ENCODE measurements at places on chromosomes 3 and 15. TPM values are rescaled to one million over a fixed set of nuclear protein-coding genes. Genes with fewer than 3 reads are reported as not detected.
A peak's percentile ranks its signal among the peaks of the same experiment; 100 is the strongest.

- DNase-seq = no peak
- peak overlapping the region; percentile 93 for H3K27ac ChIP-seq
- no peaks in the 10 kb centered on the region for H3K36me3 ChIP-seq
- H3K4me3 ChIP-seq = no peak overlapping the region
Observed at GRCh38 chr15:63449731-63450130, 54.7 kb upstream of the USP3 start.

GRCh38 chr15:60635507-60636352 lies 156.8 kb upstream of the ICE2 start:
- no peaks in the 10 kb centered on the region for H3K4me1 ChIP-seq
- no peak overlapping the region for H3K4me3 ChIP-seq
- DNase-seq = no peak
- H3K36me3 ChIP-seq = no peaks in the 10 kb centered on the region
- no peak overlapping the region for H3K27ac ChIP-seq
- no peaks in the 10 kb centered on the region for H3K27me3 ChIP-seq

DNA sequence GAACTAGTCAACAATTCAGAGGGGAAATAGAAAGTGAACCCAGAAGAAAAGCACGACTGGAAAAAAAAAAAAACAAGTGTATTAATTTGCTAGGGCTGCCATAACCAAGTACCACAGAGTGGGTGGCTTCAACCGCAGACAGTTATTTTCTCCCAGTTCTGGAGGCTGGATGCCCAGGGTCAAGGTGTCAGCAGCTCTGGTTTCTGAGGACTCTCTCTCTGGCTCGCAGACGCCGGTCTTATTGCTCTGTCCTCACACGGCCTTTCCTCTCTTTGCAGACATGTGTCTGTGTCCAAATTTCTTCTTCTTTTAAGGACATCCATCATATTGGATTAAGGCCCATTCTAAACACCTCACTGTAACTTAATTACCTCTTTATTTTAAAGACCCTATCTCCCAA lies 291.8 kb downstream of the XXYLT1 start:
- H3K27me3 ChIP-seq = no peaks in the 10 kb centered on the region
- peaks cover 9% of the 10 kb centered on the region for H3K4me1 ChIP-seq
- no peak overlapping the region for H3K27ac ChIP-seq
- DNase-seq = no peak
- no peaks in the 10 kb centered on the region for H3K36me3 ChIP-seq

GRCh38 chr15:90872486-90873184 lies 4.2 kb downstream of the FURIN start:
- H3K4me3 ChIP-seq = peak overlapping the region; percentile 71
- H3K27me3 ChIP-seq = no peaks in the 10 kb centered on the region
- no peak for DNase-seq
- no peaks in the 10 kb centered on the region for H3K36me3 ChIP-seq

DNA sequence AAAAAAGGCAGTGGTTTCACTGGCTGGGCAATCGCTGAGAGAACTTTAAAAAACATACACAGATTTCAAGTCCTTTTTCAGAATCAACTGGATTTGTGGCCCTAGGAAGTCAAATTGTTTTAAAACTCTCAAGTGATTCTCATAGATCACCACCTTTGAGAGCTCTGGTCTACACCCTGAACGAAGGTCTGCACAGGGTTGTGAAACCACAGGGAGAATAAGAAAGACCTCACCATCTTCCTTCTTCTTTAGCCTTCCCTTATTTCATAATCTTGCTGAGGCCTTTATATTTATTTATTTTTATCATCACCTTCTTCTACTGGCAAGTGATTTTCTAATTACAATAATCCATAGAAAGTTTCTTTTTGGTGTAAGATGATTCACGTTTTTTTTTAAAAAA lies 58.1 kb downstream of the FOXP1 start:
- no peak for DNase-seq
- no peak overlapping the region for H3K4me3 ChIP-seq
- H3K27ac ChIP-seq = peak overlapping the region; percentile 18
- H3K27me3 ChIP-seq = no peaks in the 10 kb centered on the region

GRCh38 chr3:46895204-46895660 lies 17.7 kb downstream of the PTH1R start:
- no peak overlapping the region for H3K27ac ChIP-seq
- H3K4me1 ChIP-seq = peaks cover 5% of the 10 kb centered on the region
- no peak overlapping the region for H3K4me3 ChIP-seq
- DNase-seq = peak; percentile 44
- H3K36me3 ChIP-seq = no peaks in the 10 kb centered on the region
- H3K27me3 ChIP-seq = peaks cover 74% of the 10 kb centered on the region

DNA sequence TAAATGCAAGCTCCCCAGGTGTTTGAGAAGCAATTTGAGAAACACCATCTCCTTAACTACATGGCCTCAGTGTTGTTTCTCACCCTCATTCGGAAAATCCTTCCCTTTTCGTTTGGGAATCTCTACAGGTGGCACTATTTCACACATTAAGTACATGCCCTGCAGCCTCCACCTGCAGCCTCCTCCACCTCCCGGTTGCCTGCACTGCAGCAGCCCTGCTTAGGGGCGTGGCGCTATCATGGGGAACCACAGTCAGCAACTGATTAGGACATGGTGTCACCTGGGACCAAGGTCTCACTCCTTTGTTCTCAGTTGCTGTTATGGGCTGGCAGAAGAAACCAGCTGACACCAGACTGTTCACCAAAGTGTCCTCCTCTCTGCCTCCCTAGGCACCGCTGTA lies 11.7 kb upstream of the ZNF774 start:
- H3K27ac ChIP-seq = no peak overlapping the region
- no peaks in the 10 kb centered on the region for H3K27me3 ChIP-seq
- no peaks in the 10 kb centered on the region for H3K36me3 ChIP-seq
- no peak for DNase-seq

- no peak for DNase-seq
- H3K36me3 ChIP-seq = peaks cover 24% of the 10 kb centered on the region
- no peaks in the 10 kb centered on the region for H3K27me3 ChIP-seq
Observed at GRCh38 chr15:89301304-89302089, 33.1 kb downstream of the POLG start.

GRCh38 chr3:179450901-179451264 lies 387 bp downstream of the GNB4 start:
- H3K4me3 ChIP-seq = peak overlapping the region; percentile 82
- peak overlapping the region; percentile 98 for H3K27ac ChIP-seq
- H3K4me1 ChIP-seq = peaks cover 13% of the 10 kb centered on the region
- H3K36me3 ChIP-seq = no peaks in the 10 kb centered on the region

DNA sequence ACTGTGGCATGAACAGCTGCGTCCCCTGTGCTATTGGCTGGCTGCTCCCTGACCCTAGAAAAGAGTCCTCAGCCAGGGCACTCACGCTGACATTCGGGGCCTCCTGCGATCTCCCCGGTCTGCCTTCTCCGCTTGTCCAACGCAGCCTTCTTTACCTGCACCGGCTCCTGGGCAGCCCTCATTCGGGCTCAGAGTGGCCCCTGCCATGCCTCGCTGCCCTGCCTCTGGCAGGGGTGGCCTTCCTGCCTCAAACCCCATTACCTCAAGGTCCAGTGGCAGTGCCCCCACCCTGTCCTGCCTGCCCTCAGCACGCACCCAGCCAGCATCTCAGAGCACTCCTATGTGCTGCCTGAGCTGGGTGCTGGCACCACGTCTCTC lies 86.5 kb downstream of the TBC1D2B start:
- no peak overlapping the region for H3K27ac ChIP-seq
- no peaks in the 10 kb centered on the region for H3K27me3 ChIP-seq
- H3K4me1 ChIP-seq = peaks cover 11% of the 10 kb centered on the region

GRCh38 chr3:62785384-62785783 lies 89.8 kb downstream of the CADPS start:
- no peak overlapping the region for H3K4me3 ChIP-seq
- H3K4me1 ChIP-seq = no peaks in the 10 kb centered on the region
- no peak overlapping the region for H3K27ac ChIP-seq
- H3K36me3 ChIP-seq = no peaks in the 10 kb centered on the region
- no peak for DNase-seq

The CCR9 gene
- polyA plus RNA-seq = 0.32 TPM

GRCh38 chr15:73922186-73923151 lies 3.8 kb upstream of the LOXL1 start:
- H3K4me1 ChIP-seq = peaks cover 26% of the 10 kb centered on the region
- no peaks in the 10 kb centered on the region for H3K27me3 ChIP-seq
- H3K4me3 ChIP-seq = no peak overlapping the region
- H3K27ac ChIP-seq = peak overlapping the region; percentile 90

- no peak overlapping the region for H3K27ac ChIP-seq
- no peaks in the 10 kb centered on the region for H3K36me3 ChIP-seq
- H3K27me3 ChIP-seq = no peaks in the 10 kb centered on the region
- DNase-seq = no peak
- H3K4me1 ChIP-seq = no peaks in the 10 kb centered on the region
Observed at GRCh38 chr3:54211097-54211496, 88.7 kb downstream of the CACNA2D3 start.

DNA sequence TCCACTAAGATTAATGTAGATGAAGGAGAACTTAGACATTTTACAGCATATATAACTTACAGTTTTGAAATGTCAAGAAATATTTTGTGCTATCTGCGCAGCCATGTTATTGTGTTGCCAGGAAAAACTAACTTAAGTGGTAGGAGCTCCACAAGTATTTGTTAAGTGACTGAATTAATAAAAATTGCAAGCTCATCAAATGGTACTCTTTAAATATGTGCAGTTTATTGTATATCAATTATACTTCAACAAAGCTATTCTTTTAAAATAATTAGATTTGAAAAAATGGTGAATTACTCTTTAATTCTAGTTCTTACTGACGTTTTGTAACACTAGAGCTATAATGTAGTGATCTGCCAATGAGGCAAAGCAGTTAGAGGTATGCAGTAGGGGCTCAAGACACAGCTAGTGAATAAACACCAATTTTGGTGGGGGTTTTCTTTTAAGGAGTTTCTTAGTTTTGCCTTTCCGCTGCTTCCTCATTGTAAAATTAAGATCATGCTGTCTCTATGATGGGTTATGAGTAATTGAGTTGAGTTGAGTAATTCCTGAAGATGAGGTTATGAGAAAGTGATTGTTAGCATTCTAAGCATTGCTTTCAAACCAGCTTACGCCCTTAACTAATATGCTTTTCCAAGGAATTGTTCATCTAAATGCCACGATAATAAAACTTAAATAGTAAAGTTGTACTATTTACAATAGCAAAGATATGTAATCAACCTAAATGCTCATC lies 10.9 kb upstream of the LXN start:
- H3K4me1 ChIP-seq = no peaks in the 10 kb centered on the region
- peaks cover 36% of the 10 kb centered on the region for H3K36me3 ChIP-seq
- H3K27me3 ChIP-seq = no peaks in the 10 kb centered on the region
- H3K27ac ChIP-seq = no peak overlapping the region
- DNase-seq = no peak

- no peaks in the 10 kb centered on the region for H3K27me3 ChIP-seq
- no peaks in the 10 kb centered on the region for H3K4me1 ChIP-seq
- no peak overlapping the region for H3K4me3 ChIP-seq
- H3K27ac ChIP-seq = no peak overlapping the region
- DNase-seq = no peak
Observed at GRCh38 chr15:76763554-76763953, 141.6 kb downstream of the SCAPER start.

DNA sequence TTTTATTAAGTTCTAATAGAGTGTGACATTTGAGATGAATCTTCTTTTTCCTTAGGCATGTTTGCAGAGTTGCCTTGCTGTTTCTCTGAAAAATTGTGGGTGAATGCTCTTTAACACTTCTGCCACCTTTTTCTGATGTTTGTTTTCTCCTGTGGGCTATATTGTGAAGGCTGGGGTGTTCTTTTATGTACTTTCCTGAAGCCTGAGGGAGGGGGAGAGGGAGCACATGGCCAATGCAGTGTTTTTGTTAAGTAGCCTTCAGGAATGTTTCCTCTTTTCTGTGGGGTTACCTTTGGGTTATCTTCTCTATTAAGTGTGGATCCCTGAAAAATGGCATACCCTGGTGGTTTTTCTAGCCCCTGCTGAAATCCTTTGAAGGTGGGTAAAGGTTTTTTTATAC lies 50.2 kb downstream of the CMC1 start:
- H3K4me3 ChIP-seq = no peak overlapping the region
- H3K4me1 ChIP-seq = peaks cover 5% of the 10 kb centered on the region
- no peak overlapping the region for H3K27ac ChIP-seq
- H3K27me3 ChIP-seq = no peaks in the 10 kb centered on the region

DNA sequence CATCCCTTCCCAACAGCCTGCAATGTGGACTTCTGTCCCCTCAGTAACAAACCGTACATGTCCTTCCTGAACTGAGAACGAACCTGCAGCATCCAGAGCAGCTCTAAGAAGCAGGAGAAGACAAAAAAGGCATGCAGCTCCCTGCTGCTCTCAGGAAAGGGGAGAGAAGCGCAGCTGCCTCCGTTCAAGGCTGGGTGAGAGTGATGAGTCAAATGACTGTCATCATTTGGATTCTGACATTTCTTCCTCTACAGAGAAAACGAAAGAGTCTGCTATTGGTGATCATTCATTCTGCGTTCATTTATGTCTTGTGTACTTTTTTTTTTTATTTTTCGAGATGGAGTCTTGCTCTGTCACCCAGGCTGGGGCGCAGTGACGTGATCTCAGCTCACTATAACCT lies 677.8 kb downstream of the FHIT start:
- no peaks in the 10 kb centered on the region for H3K4me1 ChIP-seq

- no peak overlapping the region for H3K4me3 ChIP-seq
- H3K27ac ChIP-seq = no peak overlapping the region
- no peak for DNase-seq
- no peaks in the 10 kb centered on the region for H3K36me3 ChIP-seq
- no peaks in the 10 kb centered on the region for H3K4me1 ChIP-seq
- no peaks in the 10 kb centered on the region for H3K27me3 ChIP-seq
Observed at GRCh38 chr15:33095641-33096040, 98.9 kb downstream of the FMN1 start.

GRCh38 chr3:159607856-159608255 lies 380.8 kb upstream of the IL12A start:
- H3K4me3 ChIP-seq = no peak overlapping the region
- no peaks in the 10 kb centered on the region for H3K36me3 ChIP-seq
- DNase-seq = no peak
- no peak overlapping the region for H3K27ac ChIP-seq

- H3K4me3 ChIP-seq = no peak overlapping the region
- no peaks in the 10 kb centered on the region for H3K36me3 ChIP-seq
- peak overlapping the region; percentile 77 for H3K27ac ChIP-seq
- no peaks in the 10 kb centered on the region for H3K27me3 ChIP-seq
- peaks cover 37% of the 10 kb centered on the region for H3K4me1 ChIP-seq
Observed at GRCh38 chr3:129195731-129196256, 12.1 kb upstream of the CNBP start.
